WTC11 (cell line): ENCODE measurements at places on chromosomes 7 and 10.

DNA sequence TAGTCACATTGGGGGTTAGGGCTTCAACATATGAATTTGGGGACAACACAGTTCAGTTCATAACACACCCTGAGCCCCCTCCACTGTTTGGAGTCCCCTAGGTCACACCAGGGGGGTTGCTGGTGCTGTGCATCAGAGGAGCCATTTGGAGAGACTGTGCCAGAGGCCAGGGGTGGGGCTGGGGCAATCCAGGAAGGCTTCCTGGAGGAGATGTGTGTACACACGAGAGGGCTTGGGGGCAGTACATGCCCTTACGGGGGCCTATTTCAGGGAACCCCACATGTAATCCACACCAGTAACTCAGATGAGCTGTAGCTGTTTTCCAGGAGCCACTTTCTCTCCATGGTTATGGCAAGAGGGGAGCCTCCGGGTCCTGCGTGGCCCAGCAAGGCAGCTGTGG, 151.7 kb downstream of the GRK5 start:
- no peak for DNase-seq

GRCh38 chr10:32269343-32270100, 77.4 kb downstream of the EPC1 start:
- no peak for DNase-seq

DNA sequence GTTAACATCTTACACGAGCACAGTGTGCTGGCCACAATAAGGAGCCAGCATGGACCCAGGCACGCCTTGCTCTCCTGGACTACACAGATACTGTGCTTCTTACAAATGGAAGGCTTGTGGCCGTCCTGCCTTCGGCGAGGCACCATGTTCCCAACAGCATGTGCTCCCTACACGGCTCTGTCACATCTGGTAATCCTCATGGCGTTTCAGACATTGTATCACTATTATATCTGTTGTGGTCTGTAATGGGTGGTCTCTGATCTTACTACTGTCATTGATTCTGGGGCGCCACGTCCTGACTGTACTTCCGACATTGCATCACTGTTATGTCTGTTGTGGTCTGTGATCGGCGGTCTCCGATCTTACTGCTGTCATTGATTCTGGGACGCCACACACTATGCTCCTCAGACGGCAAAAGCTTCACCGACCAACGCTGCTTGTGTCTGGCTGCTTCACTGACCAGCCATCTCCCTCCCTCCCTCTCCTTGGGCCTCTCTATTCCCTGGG, 195.4 kb downstream of the MAD1L1 start:
- peak; percentile 6 for DNase-seq

- DNase-seq, result peak; percentile 79
Observed at GRCh38 chr10:73771722-73772280, 10.0 kb upstream of the CHCHD1 start.

DNA sequence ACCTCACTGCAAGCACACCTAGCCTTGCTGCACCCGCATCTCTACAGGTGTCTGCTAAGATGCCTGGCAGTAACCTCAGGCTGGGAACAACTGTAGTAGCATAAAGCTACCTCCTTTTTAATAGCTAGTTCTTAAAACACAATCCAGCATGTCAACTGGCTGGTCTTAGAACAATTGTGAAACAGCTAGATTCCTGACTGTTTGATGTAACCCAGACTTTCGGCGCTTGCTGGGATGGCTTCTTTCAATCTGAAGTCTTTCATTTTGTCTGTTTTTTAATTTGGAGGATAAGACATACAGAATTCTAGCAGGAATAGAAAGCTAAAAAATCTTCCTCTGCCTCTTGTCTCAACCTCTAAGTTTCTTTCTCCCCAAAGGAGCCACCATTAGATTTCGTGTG, 59.8 kb downstream of the GSDME start:
- DNase-seq, result no peak

DNA sequence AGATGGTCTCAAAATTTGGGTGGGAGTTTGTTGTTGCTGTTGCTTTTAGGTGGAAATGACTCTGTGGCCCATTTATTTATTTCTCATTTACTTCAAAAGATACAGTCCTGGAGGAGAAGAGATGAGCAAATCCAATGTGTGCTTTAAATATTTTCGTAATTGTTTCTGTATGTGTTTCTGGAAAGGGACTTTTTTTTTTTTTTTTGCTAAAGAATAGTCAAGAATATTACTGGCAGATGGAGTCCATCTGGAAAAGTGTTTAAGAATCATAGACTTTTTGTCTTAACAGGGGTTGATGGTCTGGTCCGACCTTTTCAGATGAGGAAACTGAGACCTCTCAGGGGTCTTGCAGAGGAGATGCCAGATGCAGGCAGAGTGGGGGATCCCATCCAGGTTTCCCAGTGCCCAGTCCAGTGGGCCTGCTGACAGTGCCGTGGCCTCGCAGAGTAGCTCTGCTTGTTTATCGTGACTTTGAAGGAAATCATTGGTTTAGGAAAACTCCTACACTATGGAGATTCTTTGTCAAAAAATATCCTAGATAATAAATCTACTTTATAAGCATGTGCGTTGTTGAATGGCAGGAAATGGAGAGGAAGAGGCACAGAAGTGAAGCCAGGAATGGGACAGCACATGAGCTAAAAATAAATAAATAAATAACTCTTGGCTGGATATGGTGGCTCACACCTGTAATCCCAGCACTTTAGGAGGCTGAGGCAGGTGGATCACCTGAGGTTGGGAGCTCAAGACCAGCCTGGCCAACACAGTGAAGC, 164.3 kb upstream of the SVIL start:
- DNase-seq, result no peak

GRCh38 chr7:70435634-70436033, 696.3 kb upstream of the GALNT17 start:
- no peak for DNase-seq

- DNase-seq, result no peak
Observed at GRCh38 chr10:113859261-113859660, 4.8 kb downstream of the NHLRC2 start.

DNA sequence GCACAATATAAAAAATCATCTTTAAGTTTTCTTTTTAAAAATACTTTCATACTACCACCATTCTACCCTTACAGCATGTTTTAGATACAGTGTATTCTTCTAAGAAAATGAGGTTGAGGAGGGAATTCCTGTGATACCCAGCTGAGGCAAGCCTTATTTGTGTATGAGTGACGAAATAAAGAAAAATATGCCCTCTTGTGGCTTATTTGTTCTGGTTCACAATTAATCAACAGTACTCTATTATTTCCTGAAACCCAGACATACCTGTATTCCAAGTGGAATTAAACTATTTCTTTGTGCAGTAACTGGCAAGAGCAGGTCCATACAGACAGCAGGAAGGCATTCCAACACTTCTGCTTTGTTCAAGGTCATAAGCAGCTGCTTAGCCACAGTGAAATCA, 4.5 kb upstream of the SEMA3D start:
- DNase-seq, result no peak

DNA sequence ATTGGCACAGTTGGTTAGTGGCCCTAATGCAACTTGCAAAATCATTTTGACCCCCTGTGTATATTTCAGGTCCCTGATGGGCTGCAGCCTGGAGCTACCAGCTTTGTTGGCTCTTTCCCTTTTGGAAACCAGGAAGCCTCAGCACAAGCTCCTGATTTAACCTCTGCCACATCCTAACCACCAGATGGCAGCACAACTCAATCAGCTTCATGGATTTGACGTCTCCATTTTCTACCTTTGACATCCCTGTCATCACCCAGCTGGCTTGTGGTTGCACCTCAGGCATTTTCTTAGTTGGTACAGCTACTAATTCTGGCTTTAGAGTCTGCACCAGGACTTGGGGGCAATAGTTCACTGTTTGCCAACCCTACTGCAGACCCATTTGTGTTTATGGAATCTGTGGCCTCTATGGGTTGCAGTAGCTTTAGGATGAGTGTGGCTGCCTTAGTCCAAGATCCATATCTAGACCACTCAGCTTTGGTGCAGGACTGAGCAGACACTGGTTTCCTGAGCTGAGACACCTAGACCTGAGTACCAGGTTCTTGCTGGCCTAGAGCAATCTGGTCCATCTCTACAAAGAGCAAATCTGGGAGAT, 456.2 kb downstream of the REEP3 start:
- peak; percentile 60 for DNase-seq

GRCh38 chr10:31103112-31103511, 71.4 kb upstream of the ZNF438 start:
- DNase-seq, result no peak

- DNase-seq, result no peak
Observed at GRCh38 chr10:75350791-75351190, 50.8 kb downstream of the ZNF503 start.

DNA sequence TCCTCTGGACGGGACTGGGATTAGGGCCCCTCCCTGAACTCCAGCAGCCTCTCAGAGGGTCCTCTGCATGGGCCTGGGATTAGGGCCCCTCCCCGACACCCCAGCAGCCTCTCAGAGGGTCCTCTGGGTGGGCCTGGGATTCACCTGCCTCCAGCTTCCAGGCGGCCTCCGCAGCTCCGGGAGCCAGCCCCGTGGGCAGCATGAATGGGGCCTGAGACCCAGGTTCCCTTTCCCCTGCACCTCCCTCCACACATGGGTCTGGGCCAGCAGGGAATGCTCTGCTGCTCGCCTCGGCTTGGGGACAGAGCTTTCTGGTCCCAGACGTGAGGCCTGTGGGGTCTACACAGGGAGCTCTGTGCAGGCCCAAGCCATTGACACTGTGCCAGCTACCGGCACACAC, 5.5 kb downstream of the TUBGCP2 start:
- DNase-seq, result no peak

DNA sequence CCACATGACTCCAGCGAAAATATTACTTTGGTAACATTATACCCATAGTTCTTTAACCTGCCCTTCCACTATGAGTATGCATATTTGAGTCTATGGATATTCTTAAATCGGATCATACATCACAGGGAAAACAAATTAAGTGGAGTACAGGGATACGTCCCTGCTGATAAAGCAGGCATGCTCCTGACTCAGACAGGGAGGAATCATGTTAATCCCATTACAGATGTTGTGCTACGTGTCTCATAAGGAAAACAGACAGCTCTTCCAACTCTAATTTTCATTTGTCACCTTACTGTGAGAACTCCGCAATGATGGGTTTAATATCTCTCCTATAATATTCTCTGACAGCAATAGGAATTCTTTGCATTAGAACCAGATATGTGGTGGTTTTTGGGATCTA, 469.5 kb upstream of the POM121L12 start:
- no peak for DNase-seq

GRCh38 chr10:110876000-110876399, 4.3 kb downstream of the PDCD4 start:
- DNase-seq, result no peak

DNA sequence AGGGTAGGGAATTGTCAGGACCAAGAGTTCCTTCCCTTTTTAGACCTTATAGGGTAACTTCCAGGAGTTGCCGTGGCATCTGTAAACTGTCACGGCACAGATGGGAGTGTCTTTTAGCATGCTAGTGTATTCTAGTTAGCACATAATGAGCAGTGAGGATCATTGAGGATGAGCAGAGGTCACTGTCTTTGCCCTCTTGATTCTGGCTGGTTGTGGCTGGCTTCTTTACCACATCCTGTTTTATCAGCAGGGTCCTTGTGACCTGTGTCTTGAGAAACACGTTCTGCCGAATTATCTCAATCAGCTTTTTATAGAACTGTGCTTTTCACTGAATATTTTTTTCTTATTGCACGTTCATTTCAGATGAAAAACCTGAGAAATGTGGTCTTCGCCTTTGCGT, 41.5 kb downstream of the MINPP1 start:
- DNase-seq, result no peak

- DNase-seq, result no peak
Observed at GRCh38 chr10:8037941-8038894, 16.3 kb upstream of the GATA3 start.

GRCh38 chr10:75263806-75264205, 28.0 kb upstream of the COMTD1 start:
- no peak for DNase-seq

- DNase-seq, result no peak
Observed at GRCh38 chr10:80530251-80530650, 7.5 kb upstream of the SH2D4B start.

- no peak for DNase-seq
Observed at GRCh38 chr7:15747712-15748111, 61.2 kb upstream of the MEOX2 start.

GRCh38 chr10:61845196-61845949, 56.1 kb upstream of the ARID5B start:
- DNase-seq, result no peak

GRCh38 chr10:17923728-17924127, 28.0 kb upstream of the SLC39A12 start:
- no peak for DNase-seq

DNA sequence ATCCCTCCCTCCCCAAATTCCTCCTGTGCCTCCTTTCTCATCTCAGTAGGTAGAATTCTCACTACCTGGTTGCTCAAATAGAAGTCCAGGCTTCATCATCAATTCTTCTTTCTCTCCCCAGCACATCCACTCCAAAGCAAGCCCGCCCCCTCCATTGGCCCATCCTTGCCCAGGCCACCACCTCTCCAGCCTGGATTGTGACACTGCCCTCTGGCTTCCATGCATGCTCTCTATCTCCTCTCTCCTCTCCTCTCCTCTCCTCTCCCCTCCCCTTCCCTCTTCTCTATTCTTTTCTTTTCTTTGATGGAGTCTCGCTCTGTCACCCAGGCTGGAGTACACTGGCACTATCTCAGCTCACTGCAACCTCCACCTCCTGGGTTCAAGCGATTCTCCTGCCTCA, 144.9 kb downstream of the UBE2H start:
- DNase-seq, result no peak

GRCh38 chr7:95609277-95609971, 13.1 kb upstream of the PDK4 start:
- DNase-seq, result no peak

- DNase-seq, result no peak
Observed at GRCh38 chr7:47539398-47540052, 42.4 kb downstream of the TNS3 start.

GRCh38 chr10:110772454-110773025, 99.2 kb upstream of the PDCD4 start:
- no peak for DNase-seq

GRCh38 chr7:36301914-36302771, 87.5 kb upstream of the ANLN start:
- DNase-seq, result no peak

- no peak for DNase-seq
Observed at GRCh38 chr7:108328174-108328651, 128.0 kb downstream of the NRCAM start.

- DNase-seq, result no peak
Observed at GRCh38 chr10:5906651-5907050, 16.6 kb downstream of the FBH1 start.

DNA sequence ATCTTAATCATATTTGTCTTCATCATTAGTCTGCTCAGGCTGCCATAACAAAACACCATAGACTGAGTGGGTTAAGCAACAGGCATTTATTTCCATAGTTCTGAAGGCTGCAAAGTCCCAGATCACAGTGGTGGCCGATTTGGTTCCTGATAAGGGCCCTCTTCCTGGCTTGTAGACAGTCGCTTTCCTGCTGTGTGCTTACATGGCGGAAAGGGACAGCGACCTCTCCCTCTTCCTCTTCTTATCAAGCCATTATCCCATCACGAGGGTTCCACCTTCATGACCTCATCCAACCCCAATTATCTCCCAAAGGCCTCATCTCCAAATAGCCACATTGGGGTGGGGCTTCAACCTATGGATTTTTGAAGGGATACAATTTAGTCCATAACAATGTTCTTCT, 84.0 kb downstream of the LYZL1 start:
- DNase-seq, result no peak
